NCI-H226 (cell line): ENCODE measurements at places on chromosomes 1 and 21.
A peak's percentile ranks its signal among the peaks of the same experiment; 100 is the strongest.

DNA sequence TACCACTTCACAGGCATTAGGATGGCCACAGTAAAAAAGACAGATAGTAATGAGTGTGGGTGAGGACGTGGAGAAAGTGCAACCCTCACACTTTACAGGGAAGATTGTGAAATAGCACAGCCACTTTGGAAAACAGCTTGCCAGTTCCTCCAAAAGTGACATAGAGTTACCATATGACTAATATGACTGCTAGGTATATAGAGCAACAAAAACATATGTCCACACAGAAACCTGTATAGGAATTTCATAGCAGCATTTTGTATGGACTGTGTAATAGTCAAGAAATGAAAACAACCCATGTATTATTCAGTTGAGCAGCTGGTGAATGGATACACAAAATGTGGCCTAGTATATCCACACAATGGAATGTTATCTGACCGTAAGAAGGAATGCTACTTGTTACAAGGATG lies 30.4 kb upstream of the LBR start:
- no peak for DNase-seq

GRCh38 chr21:24045775-24046215 lies 1561.5 kb downstream of the MRPL39 start:
- peak; percentile 93 for DNase-seq

- DNase-seq: no peak
Observed at GRCh38 chr1:48679859-48680258, 96.8 kb downstream of the BEND5 start.

- peak; percentile 50 for DNase-seq
Observed at GRCh38 chr1:209318181-209319056, 265.1 kb upstream of the CAMK1G start.

DNA sequence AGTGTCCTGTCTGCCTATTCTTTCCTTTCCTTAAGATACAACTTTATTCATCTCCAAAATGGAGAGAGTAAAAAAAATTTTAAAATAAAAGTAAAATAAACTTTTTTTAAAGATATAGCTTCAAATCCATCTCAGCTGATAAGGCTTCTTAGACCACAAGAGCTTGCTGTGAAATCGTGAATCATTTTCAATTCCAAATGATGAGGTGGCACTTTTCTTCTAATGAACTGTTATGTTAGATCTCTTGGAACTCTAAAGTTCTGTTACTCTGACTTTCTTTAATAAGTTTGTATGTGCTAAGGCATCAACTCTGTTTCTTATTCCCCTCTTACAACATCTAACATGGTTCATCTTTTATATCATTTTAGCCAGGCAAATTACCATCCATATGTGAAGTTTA lies 4.5 kb downstream of the SH3GLB1 start:
- peak; percentile 25 for DNase-seq

GRCh38 chr1:150056407-150056806 lies 11.2 kb upstream of the VPS45 start:
- DNase-seq: no peak

DNA sequence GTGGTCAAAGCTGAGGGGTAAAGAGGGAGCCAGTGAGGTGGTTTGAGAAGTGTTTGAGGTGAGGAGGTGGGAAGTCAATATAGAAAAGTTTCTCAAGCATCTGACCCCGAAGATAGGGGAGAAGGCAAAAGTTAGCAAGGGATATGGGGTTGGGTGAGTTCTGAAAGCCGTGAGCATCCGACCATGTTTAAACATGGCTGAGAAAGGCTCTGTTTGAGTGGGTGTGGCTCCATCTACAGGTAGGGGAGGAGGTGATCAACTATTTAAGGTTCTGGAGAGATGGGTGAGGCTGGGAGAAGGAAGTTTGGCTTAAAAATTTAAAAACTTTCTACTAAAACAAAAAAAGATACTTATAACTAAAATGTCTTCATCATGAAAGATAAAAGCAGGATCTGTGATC lies 273.8 kb downstream of the KCNJ6 start:
- no peak for DNase-seq

- DNase-seq: no peak
Observed at GRCh38 chr1:186882372-186883134, 53.8 kb downstream of the PLA2G4A start.

DNA sequence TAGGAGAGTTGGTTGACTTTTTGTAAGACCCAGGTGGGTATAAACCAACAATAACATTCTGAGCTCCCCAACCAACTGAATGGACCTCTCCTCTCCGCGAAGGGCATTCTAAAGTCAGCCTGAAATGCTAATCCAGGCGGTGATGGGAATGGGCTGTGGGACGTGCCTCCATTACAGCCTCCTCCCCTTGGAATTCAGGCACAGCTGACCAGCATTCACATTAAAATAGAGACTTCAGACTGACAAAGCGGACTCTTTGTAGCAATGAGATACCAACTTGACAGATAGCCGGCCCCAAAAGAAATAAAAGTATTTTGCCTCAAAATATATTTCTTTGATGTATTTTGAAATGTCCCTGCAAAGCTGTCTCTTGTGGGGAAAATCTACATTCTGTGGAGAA lies 101.7 kb downstream of the KIF26B start:
- no peak for DNase-seq

GRCh38 chr1:60173006-60173405 lies 99.4 kb upstream of the C1orf87 start:
- DNase-seq: no peak

GRCh38 chr1:43757343-43758053 lies 50.2 kb downstream of the ST3GAL3 start:
- DNase-seq: no peak

DNA sequence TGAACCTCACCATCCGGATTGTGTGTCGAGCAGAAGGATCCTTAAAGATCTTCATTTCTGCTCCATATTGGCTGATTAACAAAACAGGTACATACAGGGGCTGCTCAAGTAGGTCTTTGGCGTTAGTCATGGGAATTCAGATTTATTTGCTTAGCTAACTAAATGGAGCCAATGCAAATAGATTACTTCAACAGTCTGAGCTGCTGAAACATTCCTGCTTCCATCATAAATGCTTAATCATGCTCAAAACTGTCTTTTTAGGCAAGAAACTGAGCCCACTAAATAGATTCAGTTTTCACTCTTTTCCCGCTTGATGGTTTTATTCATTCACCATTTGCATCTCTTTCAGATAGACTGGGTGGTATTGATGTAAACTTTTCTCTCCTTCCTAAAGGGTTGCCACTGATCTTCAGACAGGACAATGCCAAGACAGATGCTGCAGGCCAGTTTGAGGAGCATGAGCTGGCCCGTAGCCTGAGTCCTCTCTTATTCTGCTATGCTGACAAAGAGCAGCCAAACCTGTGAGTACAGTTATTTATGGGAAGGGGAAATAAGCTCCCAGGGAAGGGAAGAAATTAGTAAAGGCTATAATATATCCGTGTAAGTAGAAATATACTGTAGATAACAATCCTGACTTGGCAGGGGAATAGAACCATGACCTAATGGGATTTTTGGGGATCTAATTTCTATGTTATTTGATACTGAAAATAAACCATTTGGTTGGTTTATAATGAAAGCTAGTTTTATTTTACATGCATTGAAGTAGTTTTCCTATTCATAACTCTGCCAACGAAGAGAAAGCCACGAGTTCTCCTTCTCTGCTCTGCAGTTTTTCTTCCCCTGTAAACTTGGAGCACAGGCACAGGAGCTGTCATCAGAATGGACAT lies 126.4 kb downstream of the VPS13D start:
- no peak for DNase-seq

- DNase-seq: no peak
Observed at GRCh38 chr1:20358761-20359263, 68.1 kb downstream of the VWA5B1 start.

DNA sequence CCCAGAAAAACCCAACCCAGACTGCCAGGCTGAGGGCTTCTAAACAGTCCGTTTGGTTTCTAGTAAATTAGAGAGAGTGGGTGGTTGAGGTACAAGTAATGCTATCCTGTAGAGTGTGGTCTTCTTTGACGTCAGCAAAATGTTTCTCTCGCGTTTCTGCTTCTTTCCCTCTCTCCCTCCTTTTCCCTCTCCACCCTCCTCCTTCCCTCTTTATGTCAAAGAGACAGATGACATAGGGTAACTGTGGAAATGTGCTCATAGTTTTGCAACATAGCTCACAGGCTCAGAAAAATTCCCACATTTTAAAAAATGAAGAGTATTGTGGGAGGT lies 158.3 kb downstream of the TOMM20 start:
- no peak for DNase-seq

DNA sequence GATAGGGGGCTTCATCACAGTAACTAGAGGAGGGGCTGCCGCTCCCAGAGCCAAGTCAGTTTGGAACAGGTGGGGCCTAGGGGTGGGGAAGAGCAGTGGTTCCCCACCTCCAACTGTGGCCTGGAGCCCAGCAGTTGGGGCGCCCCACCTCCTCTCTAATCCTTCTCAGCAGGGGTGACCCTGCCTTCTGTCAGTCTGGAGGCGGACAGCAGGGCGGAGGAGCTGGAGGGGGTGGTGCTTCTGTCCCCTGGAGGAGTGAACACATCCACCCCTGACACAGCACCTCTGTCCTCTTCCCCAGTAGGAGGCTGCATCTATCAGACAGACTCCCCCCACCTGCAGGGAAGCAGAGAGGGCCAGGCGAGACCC lies 73.8 kb downstream of the MRPL37 start:
- DNase-seq: peak; percentile 44

GRCh38 chr1:152313319-152313801 lies 11.7 kb downstream of the FLG start:
- DNase-seq: no peak

GRCh38 chr1:226603022-226603857 lies 54.7 kb downstream of the STUM start:
- no peak for DNase-seq

- no peak for DNase-seq
Observed at GRCh38 chr1:187931776-187932175, 1103.0 kb downstream of the PLA2G4A start.

- no peak for DNase-seq
Observed at GRCh38 chr21:45889961-45890360, 91.6 kb upstream of the COL6A1 start.

DNA sequence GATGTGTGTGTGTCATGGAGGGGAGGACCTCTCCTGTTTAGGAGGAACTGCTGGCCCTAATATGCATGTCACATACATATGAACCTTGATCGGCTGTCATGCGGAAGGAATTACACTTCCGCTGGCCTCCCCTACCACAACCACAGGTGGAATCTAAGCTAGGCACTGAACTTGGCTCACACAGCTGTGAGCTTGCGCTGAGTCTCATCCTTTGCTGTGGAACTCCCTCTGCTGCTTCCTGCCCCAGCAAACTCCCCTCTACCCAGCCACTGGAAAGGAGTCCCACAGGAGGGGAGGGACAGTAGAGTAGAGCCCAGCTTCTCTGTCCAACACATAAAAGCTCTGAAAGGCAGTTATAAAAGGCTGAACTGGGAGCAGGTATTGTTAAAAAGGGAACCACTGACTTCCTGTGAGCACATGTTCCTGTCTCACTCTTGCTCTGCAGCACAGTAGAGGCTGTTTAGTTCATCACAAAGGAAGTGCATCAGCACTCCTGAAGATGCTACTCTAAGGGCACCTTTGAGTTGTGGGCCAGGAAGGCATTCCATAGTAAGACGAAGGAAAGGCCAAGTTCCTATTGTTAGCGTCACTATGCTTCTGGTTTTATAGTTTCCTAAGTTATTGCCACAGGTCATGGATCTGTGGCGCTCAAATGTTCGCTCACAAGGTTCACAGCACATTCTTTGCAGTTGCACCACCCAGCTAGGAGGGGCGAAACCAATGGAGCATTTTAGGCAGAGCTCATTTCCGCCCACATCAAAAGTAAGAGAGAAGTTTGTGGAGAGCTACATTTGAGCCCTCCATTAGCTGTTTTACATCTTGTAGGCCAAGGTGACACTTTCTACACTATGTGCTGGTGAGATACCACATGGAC lies 17.7 kb upstream of the PTPRC start:
- DNase-seq: no peak

GRCh38 chr1:24253571-24253970 lies 65.6 kb upstream of the GRHL3 start:
- no peak for DNase-seq

GRCh38 chr1:27349784-27350662 lies 8.2 kb downstream of the SYTL1 start:
- peak; percentile 63 for DNase-seq

DNA sequence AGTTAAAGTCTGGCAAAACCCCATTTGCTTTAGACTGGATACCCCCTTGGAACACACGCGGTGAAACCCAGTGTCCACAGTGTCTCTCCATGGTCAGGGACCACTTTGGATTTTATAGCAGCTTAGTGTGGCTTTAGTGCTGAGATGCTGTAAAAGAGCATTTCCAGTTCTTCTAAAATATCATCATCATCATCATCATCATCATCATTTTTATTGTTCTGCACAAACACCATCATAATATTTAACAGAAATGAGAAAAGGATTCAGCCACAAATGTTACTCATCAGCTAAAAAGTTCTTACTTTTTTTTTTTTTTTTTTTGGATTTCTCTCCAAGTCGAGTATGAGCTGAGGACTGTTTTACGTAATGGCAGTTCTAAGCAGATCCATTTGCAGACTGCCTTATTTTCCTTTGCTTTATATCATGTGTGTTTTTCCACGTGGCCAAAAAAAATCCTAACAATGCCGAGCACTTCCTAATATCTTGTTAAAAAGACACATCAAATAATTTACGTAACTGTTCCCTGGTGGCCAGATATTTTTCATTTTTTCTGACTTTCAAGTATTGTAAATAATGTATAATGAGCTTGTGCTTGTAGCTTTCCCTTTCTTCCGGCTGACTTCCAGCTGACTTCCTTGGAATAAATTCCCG lies 62.8 kb downstream of the EVA1C start:
- DNase-seq: no peak

DNA sequence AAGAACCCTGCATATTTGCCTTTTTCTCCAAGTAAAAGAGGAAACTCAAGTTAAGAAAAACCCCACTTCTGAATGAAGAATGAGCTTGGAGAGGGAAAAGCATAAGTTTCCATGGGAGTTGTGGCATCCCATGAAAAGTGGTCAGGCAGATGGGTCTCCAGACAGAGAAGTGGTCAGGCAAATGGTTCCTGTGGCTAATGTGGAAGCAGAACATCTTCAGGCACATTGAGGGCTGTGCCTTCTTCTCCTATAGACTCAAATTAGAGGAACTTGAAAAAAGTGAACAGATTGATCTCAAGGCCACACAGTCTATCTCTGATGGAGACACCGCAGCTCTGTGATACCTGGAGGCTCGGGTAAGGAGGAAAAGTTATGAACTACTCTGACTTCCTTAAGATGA lies 55.7 kb upstream of the KIRREL1 start:
- DNase-seq: no peak

DNA sequence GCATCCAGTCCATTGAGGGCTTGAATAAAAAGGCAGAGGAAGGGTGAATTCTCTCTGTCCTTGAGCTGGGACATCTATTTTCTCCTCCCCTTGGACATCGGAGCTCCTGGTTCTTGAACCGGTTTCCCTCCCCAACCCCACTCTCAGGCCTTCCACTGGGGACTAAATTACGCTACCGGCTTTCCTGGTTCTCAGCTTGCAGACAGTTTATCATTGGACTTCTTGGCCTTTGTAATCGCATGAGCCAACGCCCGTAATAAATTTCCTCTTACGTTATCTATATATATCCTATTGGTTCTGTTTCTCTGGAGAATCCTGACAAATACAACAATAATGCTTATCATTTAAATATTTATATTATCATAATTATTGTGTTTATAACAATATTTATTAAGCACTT lies 20.4 kb upstream of the COL9A2 start:
- DNase-seq: no peak
